ENCODE measurements at places on chromosomes 5 and 9. TPM values are rescaled to one million over a fixed set of nuclear protein-coding genes. Genes with fewer than 3 reads are reported as not detected.

The DRD1 gene
- not detected for total RNA-seq

The PPP3R2 gene
- total RNA-seq = not detected

The TPM2 gene
- total RNA-seq = 3.1 TPM

The ZDHHC11 gene
- 1.4 TPM for total RNA-seq

The SOWAHA gene
- 2.0 TPM for total RNA-seq

DNA sequence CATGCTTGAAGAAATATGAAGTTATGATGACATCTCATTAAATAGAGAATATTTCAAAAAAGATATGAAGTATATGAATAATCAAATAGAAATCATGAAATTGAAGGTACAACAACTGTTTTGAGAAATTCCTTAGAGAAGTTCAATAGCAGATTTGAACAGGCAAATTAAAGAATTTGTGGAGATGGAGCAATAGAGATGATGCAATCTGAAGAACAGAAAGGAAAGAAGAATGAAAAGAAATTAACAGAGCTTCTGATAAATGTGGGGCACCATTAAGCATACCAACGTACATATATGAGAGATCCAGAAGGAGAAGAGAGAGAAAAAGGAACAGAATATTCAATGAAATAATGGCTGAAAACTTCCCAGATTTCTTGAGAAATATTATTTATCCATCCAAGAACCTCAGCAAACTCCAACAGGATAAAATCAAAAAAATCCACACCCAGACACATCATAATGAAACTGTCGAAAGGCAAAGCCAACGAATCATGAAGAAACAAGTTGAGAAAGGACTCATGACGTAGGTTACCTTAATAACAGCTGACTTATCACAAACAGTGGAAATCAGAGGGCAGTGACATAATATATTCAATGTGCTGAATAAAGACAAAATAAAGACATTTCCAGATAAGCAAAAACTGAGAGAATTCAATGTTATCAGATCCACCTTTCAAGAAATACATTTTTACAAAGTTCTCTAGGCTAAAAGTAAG, 297.2 kb upstream of the TARS1 start:
- no peak overlapping the region for H3K27ac ChIP-seq
- H3K36me3 ChIP-seq = no peaks in the 10 kb centered on the region
- no peaks in the 10 kb centered on the region for H3K4me1 ChIP-seq
- no peak overlapping the region for H3K4me3 ChIP-seq

- H3K36me3 ChIP-seq = no peaks in the 10 kb centered on the region
- H3K27ac ChIP-seq = no peak overlapping the region
- H3K4me3 ChIP-seq = peak overlapping the region; percentile 60
- H3K27me3 ChIP-seq = peaks cover 3% of the 10 kb centered on the region
- H3K4me1 ChIP-seq = peaks cover 40% of the 10 kb centered on the region
Observed at GRCh38 chr5:88140396-88140855, 128.2 kb downstream of the TMEM161B start.

GRCh38 chr9:12133416-12133815, 559.8 kb upstream of the TYRP1 start:
- no peak overlapping the region for H3K27ac ChIP-seq
- no peaks in the 10 kb centered on the region for H3K4me1 ChIP-seq
- H3K4me3 ChIP-seq = no peak overlapping the region

DNA sequence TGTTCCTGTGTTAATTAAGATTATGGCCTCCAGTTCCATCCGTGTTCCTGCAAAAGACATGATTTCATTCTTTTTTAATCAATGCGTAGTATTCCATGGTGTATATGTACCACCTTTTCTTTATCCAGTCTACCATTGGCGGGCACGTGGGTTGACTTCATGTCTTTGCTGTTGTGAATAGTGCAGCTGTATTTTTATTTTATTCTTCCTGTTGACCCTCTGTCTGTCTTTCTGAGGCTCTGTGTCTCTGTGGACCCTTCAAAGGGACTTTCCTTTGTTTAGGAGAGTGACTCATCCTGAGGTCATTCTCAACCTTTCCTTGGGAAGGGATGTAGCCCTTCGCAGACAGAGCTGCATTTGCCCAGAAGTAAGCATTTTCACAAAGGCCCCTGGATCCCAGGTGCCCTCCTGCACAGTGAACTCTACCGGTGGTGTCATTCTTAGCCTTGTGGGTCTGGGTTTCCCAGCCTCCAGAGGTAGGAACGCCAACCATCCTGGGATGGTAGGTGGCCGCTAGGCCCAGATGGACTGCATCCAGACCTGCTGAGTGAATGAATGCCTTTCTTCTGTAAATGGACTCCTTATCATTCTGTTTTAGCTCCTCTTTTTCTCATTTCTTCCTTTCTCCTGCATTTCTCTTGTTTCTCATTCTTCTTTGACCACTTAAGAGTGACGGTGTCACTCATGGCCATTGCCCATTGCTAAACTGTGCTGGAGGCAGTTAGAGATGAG, 22.4 kb downstream of the TRIO start:
- peaks cover 87% of the 10 kb centered on the region for H3K4me1 ChIP-seq
- H3K27me3 ChIP-seq = no peaks in the 10 kb centered on the region
- peak; percentile 52 for DNase-seq
- no peak overlapping the region for H3K4me3 ChIP-seq

- DNase-seq = no peak
- H3K4me3 ChIP-seq = no peak overlapping the region
- H3K27ac ChIP-seq = no peak overlapping the region
- no peaks in the 10 kb centered on the region for H3K4me1 ChIP-seq
- no peaks in the 10 kb centered on the region for H3K27me3 ChIP-seq
Observed at GRCh38 chr5:28082610-28083009, 1044.2 kb upstream of the CDH9 start.

GRCh38 chr5:109003928-109004327, 256.2 kb downstream of the FER start:
- H3K4me1 ChIP-seq = no peaks in the 10 kb centered on the region
- no peaks in the 10 kb centered on the region for H3K27me3 ChIP-seq
- no peak overlapping the region for H3K27ac ChIP-seq
- no peak for DNase-seq
- no peaks in the 10 kb centered on the region for H3K36me3 ChIP-seq

GRCh38 chr5:125970631-125971307, 452.4 kb upstream of the GRAMD2B start:
- H3K27ac ChIP-seq = no peak overlapping the region
- H3K27me3 ChIP-seq = no peaks in the 10 kb centered on the region
- no peak overlapping the region for H3K4me3 ChIP-seq

GRCh38 chr9:36433386-36433785, 33.3 kb upstream of the RNF38 start:
- no peaks in the 10 kb centered on the region for H3K4me1 ChIP-seq
- H3K27me3 ChIP-seq = no peaks in the 10 kb centered on the region
- no peaks in the 10 kb centered on the region for H3K36me3 ChIP-seq
- no peak overlapping the region for H3K4me3 ChIP-seq
- no peak for DNase-seq

DNA sequence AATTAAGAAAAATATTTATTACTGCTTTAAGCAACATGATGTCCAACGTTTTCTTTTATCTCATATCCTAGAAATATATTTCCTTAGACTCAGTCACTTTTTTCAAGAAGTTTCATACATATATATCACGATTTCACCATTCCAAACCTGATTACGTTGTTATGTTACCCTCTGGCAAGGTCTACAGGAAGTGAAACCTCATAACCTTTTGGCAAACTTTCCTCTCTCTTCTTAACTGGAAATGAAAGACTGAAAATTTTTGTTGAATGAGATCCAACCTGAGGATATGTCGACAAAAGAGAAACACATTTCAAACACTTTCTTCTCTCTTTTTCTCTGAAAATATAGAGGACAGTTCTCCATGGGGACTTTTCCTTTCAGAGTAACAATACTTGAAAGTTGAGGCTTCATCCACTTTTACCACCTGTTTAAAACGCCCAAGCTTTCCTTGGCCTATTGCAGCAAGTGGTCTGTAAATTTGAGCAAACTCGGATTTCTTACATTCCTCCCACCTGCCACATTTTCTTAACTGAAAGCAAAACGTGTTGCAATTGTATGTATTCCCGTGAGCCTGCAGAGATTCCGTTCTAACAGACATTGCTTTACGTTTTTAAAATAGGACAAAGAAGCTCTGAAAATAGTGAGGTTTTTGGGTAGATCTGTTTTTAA, 298.1 kb downstream of the CETN3 start:
- no peaks in the 10 kb centered on the region for H3K27me3 ChIP-seq
- H3K36me3 ChIP-seq = no peaks in the 10 kb centered on the region
- no peak overlapping the region for H3K27ac ChIP-seq
- H3K4me3 ChIP-seq = no peak overlapping the region

DNA sequence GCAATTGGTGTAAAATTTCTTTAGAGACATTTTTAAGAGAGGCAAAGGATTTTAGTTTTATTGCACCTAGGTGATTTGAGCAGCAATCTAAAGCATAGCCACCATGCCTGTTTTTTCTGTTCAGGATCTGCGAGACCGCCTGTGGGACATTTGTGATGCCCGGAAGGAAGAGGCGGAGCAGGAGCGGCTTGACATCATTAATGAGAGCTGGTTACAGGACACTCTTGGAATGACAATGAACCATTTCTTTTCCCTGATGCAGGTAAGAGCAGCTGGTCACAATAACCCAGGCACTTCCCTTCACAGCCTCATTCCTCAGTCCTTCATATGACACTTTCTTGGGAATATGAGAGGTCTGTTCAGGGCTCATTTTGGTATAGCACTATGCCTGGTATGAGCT, 103.2 kb upstream of the IL7R start:
- DNase-seq = no peak
- H3K27ac ChIP-seq = no peak overlapping the region
- H3K27me3 ChIP-seq = no peaks in the 10 kb centered on the region
- no peaks in the 10 kb centered on the region for H3K36me3 ChIP-seq
- H3K4me3 ChIP-seq = no peak overlapping the region

GRCh38 chr5:152271420-152271819, 133.7 kb downstream of the NMUR2 start:
- H3K27ac ChIP-seq = no peak overlapping the region
- no peak overlapping the region for H3K4me3 ChIP-seq
- H3K36me3 ChIP-seq = no peaks in the 10 kb centered on the region
- DNase-seq = peak; percentile 23
- H3K4me1 ChIP-seq = no peaks in the 10 kb centered on the region
- H3K27me3 ChIP-seq = no peaks in the 10 kb centered on the region

DNA sequence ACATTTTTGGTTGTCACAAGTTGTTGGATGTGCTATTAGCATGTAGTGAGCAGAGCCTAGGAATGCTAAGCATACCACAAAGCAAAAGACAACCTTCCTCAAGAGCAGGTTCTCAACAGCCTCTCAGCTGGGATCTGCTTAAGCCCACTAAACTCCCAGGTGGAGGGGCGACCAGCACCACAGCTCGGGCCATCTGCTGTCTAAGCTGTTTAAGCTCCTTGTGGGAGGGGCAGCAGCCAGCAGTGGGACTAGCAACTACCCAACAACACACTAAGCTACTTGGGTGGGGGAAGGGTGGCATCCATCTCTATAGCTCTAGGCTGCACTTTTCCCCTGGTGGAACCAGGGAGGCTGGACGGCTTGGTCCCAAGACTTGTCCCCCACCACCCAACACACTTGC, 1052.7 kb upstream of the ARRDC3 start:
- no peaks in the 10 kb centered on the region for H3K36me3 ChIP-seq
- no peak overlapping the region for H3K4me3 ChIP-seq
- DNase-seq = no peak
- H3K27me3 ChIP-seq = no peaks in the 10 kb centered on the region

Data from HepG2 (cell line).